Hematopoietic multipotent progenitor cell treated with erythropoietin and hydrocortisone succinate and interleukin-3 and kit ligand, for 4 days (in vitro differentiated cells): ENCODE measurements at places on chromosomes 4 and X.

DNA sequence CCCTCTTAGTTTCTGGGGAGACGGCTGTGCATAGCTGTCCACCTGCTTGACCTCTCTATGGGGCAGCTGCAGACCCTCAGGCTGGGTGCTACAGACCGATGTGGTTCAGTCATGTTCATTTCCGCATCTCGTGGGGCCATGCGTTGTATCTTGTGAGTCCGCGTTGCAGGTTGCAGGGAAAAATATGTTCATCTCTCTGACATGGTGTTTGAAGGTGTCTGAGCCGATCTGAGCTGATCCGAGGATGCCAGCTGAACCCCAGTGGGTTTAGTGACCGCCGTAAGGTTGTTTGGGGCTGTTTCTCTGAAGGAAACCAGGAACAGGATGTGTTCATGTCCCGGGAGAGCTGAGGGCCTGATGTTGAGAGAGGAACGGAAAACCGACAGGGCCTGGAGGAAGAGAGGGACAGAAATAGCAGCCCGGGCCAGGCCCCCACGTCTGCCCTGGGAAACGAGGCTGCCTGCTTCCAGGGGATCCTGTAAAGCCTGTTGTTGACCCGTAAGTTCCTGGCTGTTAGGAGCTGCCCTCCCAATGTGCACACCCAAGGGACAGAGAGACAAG is 9.8 kb upstream of the P2RY8 start:
- no peak for DNase-seq

- DNase-seq = peak; percentile 30
Measured at GRCh38 chr4:141971869-141972268, 335.5 kb downstream of the IL15 start.

- no peak for DNase-seq
Measured at GRCh38 chrX:136656361-136656964, 8.5 kb downstream of the CD40LG start.

DNA sequence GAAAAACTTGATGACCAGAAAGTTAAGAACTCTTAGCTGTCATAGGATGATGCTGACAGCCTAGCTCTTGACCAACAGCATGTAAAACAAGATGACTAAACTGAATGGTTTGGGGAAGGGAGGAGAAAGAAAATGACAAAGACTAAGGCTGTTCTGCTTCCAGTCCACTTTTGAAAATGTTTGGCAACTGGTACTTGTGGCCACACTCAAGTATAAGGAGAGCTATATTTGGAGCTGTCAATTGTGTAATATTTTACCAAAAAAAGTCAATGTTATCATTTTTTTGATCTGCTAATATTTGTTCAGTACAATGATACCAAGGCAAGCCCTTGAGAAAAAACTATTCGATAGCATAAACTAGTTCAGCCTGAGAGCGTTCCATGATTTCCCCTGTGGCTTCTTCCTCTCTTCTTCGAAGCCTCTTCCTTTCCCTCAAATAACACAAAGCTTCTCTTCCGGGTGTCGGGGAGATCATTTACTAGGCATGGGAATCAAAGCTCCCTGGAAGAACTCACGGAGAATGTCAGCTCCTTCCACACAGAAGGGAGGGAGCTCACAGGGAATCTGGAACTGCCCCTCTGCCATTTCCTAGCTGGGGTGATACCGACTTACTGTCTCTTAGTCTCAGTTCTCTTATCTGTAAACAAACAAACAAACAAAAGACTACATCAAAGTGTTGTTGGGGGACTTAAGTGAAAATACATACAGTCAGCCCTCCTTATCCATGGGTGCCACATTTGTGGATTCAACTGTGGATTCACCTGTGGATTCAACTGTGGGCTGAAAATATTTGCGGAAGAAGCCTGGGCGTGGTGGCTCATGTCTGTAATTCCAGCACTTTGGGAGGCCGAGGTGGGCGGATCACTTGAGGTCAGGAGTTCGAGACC is 82.6 kb downstream of the SCD5 start:
- DNase-seq = peak; percentile 26

GRCh38 chr4:24245491-24245820 is 338.9 kb downstream of the DHX15 start:
- no peak for DNase-seq

- peak; percentile 44 for DNase-seq
Measured at GRCh38 chr4:80619070-80619674, 283.6 kb downstream of the CFAP299 start.

- no peak for DNase-seq
Measured at GRCh38 chr4:34800953-34801352, 1443.4 kb downstream of the ARAP2 start.

- DNase-seq = peak; percentile 87
Measured at GRCh38 chrX:47380268-47380667, 9.9 kb downstream of the ZNF157 start.
